ENCODE measurements at places on chromosomes 2 and 18. TPM values are rescaled to one million over a fixed set of nuclear protein-coding genes. Genes with fewer than 3 reads are reported as not detected.
A peak's percentile ranks its signal among the peaks of the same experiment; 100 is the strongest.

DNA sequence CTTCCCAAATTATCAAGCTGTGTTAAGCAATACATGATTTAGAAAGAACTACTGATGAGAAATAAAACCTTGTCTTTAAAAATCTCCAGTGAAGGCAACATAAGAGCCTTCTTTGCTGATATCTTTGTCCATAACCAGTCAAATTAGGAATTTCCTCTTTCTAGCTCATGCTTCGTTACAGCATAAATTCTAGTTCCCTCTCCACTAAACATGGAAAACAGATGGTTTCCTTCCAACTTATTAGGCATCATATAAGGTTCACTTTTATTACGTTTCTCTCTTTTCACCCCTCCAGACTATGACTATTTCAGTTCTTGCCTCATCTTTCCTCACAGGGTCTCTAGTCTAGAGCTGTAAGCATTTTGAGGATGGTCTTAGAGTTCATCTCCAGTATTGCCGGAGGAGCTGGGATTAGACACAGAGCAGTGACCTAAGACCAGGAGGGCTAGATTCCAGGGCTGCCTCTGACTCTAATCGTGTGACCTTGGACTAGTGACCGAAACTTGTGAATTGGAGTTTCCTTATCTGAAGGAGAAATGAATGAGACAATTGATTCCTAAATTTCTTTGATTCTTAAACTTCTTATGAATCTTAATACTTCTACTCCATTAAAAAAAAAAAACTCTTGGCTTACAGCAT is 195.5 kb upstream of the APCDD1 start:
- no peaks in the 10 kb centered on the region for H3K4me1 ChIP-seq
- H3K27ac ChIP-seq: no peak overlapping the region
- H3K36me3 ChIP-seq: no peaks in the 10 kb centered on the region

DNA sequence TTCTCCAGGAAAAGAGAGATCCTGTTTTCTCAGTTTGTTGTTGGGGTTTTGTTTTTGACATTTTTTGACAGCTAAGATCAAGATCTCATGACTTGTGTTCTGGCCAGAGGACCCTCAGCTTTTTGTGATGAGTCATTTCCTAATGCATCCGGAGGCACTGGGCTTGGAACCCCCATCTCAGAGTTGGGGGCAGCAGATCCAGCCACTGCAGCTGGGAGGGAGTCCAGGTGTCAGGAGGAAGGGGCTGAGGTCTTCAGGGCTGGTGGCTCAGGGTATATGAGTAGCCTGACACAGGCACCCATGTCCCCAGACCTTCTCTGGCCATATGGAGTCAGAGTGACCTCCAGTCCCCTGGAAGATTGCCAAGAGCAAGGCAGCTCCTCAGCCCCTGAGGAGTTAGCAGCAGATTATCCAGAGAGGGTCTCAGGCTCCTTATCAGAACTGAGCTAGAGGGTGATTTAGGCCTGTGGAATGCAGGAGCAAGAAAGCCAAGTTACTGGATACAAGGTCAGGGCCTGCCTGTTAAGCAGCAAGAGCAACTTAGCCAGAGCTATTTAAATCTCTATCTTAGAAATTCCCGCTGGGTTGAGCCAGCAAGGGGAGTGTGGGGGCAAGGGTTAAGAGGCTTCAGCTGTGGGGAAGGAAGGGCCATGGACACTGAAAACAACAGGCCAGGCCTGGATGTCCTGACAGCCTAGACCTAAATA is 62.4 kb downstream of the TANC1 start:
- H3K27ac ChIP-seq: peak overlapping the region; percentile 55
- no peak overlapping the region for H3K4me3 ChIP-seq
- peak; percentile 86 for DNase-seq
- no peaks in the 10 kb centered on the region for H3K36me3 ChIP-seq

GRCh38 chr2:50838316-50838715 is 193.6 kb downstream of the NRXN1 start:
- H3K27me3 ChIP-seq: no peaks in the 10 kb centered on the region
- no peak overlapping the region for H3K27ac ChIP-seq
- H3K4me3 ChIP-seq: no peak overlapping the region
- DNase-seq: no peak
- no peaks in the 10 kb centered on the region for H3K36me3 ChIP-seq
- no peaks in the 10 kb centered on the region for H3K4me1 ChIP-seq

DNA sequence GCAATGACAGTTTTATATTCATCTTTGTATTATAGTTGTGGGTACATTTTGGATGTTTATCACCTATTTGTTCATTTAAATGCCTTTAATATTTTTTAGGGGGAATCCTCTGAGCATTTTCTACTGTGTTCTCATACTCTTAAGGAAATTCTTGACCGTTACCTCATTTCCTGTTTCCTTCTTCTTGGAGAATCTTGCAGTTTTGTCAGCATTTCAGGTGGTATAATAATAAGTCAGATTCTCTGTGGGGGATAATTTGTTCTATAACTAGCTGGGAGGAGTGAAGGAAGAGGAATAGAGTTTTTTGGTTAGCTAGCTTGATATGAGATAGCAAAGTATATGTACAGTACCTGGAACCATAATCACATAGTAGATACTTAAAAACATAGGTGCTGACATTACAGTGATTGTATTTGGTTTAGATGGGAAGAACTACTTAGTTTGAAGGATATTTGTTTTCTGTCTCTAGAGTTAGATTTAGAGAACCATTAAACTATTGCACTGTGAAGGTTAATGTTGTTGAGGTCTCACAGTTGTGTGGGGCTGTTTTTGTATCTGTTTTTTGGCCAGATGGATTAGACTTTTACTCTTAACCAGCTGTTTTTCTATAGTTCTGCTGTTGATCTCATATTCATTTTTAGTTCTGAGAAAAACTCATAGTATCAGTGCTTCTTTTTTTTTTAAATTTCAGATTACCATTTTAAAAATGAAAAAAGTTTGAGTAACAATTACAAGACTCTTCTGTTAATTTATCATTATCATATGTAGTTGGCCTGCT is 14.2 kb downstream of the MTX2 start:
- H3K4me3 ChIP-seq: no peak overlapping the region
- no peaks in the 10 kb centered on the region for H3K4me1 ChIP-seq
- H3K27me3 ChIP-seq: no peaks in the 10 kb centered on the region
- no peak overlapping the region for H3K27ac ChIP-seq

DNA sequence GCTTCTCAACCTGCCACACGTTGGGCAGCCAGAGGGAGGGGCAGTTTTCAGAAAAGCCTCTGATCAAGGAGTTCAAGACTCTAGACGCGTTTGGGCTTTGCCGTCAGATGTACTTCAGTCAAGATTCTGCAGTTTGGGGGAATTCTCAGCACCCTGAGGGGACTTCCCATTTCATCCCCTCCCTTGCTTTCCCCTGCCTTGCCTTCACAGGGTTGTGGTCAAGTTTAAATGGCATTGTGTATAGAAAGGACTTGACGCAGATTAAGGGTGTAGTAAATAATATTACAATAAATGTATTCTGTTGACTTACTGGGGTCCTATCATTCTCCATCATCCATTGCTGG is 198.3 kb upstream of the NABP1 start:
- no peak for DNase-seq
- no peaks in the 10 kb centered on the region for H3K4me1 ChIP-seq
- H3K4me3 ChIP-seq: no peak overlapping the region

Gene TUBA3D
- not detected for polyA plus RNA-seq

Gene GPR148
- polyA plus RNA-seq: not detected

- no peak for DNase-seq
- H3K36me3 ChIP-seq: no peaks in the 10 kb centered on the region
- H3K4me1 ChIP-seq: no peaks in the 10 kb centered on the region
- H3K27me3 ChIP-seq: no peaks in the 10 kb centered on the region
- no peak overlapping the region for H3K4me3 ChIP-seq
- H3K27ac ChIP-seq: no peak overlapping the region
These were observed 235.5 kb upstream of the SIX3 start for GRCh38 chr2:44705876-44706480.

Gene SCN3A
- polyA plus RNA-seq: 0.16 TPM

GRCh38 chr18:9614401-9615279 is at the start of gene PPP4R1:
PPP4R1 (minus strand) TSS chr18:9614559; CDS start chr18:9614484, 75 bp downstream.
- H3K4me3 ChIP-seq: peak within 1 kb of the TSS; percentile 69
- peaks cover 14% of the 10 kb centered on the region for H3K4me1 ChIP-seq
- H3K27ac ChIP-seq: peak within 1 kb of the TSS; percentile 94
- peaks cover 3% of the 10 kb centered on the region for H3K36me3 ChIP-seq
- no peaks in the 10 kb centered on the region for H3K27me3 ChIP-seq

DNA sequence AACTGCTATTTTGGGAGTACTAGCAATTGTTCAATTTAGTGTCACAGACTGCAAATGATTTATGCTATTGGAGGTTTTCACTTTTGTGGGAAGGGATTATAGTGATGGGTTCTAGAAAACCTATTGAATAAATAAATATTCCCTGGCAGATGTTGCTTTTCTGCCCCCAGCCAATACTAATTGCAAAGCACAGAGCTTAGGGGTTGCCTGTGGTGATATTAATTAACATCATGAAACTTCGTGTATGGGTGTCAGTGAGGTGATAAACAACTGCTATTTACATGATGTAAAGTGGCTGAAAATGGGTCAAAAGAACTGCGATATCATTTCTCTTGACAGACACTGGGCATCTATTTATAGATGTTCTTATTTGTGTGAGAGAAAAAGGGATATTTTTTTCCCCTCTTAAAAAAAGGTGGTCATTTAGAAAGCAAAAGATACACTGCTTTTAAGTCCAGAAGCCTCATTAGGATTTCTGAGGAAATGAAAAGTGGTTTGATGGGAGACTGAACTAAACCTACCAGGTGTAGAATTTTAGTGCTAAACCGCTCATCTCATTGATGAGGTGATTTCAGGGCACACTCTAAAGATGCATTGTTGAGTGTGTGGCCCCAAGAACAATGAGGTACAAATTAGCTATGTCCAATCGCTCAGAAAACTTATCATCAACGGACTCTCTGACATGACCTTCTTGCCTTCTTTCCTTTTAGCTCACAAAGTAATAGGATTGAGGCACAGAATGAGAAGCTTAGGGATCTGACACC is 116.7 kb upstream of the CHST9 start:
- H3K27ac ChIP-seq: no peak overlapping the region
- no peaks in the 10 kb centered on the region for H3K27me3 ChIP-seq
- no peak overlapping the region for H3K4me3 ChIP-seq
- no peaks in the 10 kb centered on the region for H3K36me3 ChIP-seq
- DNase-seq: no peak

Gene PDE1A
- polyA plus RNA-seq: 5.4 TPM

GRCh38 chr2:10378189-10378588 is 69.9 kb downstream of the ODC1 start:
- no peak for DNase-seq
- H3K4me1 ChIP-seq: no peaks in the 10 kb centered on the region
- H3K36me3 ChIP-seq: no peaks in the 10 kb centered on the region
- no peak overlapping the region for H3K27ac ChIP-seq
- no peak overlapping the region for H3K4me3 ChIP-seq
- no peaks in the 10 kb centered on the region for H3K27me3 ChIP-seq

GRCh38 chr18:73881396-73881917 is 266.2 kb downstream of the FBXO15 start:
- H3K4me3 ChIP-seq: no peak overlapping the region
- H3K4me1 ChIP-seq: no peaks in the 10 kb centered on the region
- no peak overlapping the region for H3K27ac ChIP-seq
- no peaks in the 10 kb centered on the region for H3K36me3 ChIP-seq
- no peaks in the 10 kb centered on the region for H3K27me3 ChIP-seq

Gene SLC8A1
- 16.0 TPM for polyA plus RNA-seq

DNA sequence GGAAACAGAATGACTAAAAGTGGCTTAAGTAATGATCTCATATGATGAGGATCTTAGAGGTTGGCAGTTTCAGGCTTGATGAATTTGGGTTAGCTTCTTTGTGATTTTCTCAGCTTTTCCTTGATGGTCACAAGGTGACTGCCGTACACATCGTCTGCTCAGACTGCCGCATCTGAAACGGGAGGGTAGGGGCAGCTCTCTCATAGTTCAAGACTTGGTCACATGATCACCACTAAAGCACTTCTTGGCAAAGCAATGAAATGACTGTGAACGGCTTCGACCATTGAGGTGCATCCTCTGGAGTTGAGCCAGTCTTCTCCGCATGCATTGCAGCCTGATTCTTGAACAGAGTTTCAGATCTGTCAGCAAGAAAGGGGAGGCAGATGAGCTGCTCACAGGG is 43.8 kb downstream of the LPIN1 start:
- H3K36me3 ChIP-seq: peaks cover 34% of the 10 kb centered on the region
- no peak overlapping the region for H3K27ac ChIP-seq
- H3K27me3 ChIP-seq: no peaks in the 10 kb centered on the region
- H3K4me1 ChIP-seq: no peaks in the 10 kb centered on the region
- no peak for DNase-seq

Measured in fibroblast of lung (primary cell).